ENCODE measurements at places on chromosomes 11 and 22.

GRCh38 chr11:61971248-61972111 lies 4.0 kb upstream of the FTH1 start:
- peak; percentile 74 for DNase-seq

- DNase-seq, result no peak
Observed at GRCh38 chr11:27898166-27898565, 197.9 kb upstream of the BDNF start.

GRCh38 chr22:43859176-43859575 lies 3.1 kb downstream of the SULT4A1 start:
- no peak for DNase-seq

DNA sequence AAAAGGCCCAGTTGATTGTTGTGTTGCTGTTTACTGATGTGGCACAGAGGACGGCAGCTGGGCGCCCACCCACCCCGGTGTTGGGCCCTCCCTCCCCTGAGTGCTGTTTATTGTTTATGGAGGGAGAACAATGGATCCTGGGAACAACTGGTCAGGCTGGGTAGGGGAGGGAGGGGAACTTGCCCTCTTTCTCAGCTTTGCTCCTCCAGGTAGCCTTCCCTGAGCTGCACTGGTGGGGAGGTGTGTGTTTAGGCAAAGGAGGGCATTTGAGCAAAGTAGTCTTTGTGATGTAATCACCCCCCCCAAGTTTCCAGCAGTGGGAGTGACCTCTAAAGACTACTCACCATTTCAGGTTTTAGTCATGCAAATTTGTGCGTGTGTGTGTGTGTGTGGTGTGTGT lies 1035.3 kb downstream of the NTM start:
- no peak for DNase-seq

DNA sequence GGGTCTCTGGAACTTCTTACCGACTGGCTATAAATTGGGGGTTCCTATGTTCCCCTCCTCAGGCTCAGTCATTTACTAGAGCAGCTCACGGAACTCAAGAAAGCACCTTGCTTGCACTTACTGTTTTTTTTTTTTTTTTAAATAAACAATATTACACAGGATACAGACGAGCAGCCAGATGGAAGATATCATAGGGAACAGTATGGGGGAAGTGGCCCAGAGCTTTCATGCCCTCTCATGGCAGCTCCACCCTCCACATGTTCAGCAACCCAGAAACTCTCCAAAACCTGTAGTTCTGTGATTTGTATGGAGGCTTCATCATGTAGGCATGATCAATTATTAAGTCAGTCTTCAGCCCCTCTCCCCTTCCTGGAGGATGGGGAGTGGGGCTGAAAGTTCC lies 7.5 kb downstream of the UVRAG start:
- no peak for DNase-seq
